Fibroblast of skin of abdomen (primary cell): ENCODE measurements at places on chromosomes 1 and 21.

DNA sequence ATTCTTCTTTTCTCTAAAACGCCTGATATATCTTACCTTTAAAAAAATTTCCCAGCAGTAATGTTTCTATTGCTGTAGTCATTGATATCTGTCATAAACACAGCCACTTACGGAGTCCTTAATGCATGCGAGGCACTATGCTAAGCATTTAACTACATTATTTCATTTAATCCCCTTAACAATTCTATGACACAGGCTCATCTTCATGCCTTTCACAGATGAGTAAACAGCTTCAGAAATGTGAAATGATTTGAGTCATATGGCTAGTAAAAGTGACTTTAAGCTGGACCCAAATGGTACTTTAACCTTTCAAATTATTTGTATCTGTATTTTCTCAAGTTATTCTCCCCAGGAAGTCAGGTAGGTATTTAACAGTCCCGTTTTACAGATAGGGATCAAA, 125.1 kb upstream of the FGGY start:
- no peak for DNase-seq

GRCh38 chr21:44495611-44496563, 40.6 kb downstream of the LRRC3 start:
- no peak for DNase-seq

DNA sequence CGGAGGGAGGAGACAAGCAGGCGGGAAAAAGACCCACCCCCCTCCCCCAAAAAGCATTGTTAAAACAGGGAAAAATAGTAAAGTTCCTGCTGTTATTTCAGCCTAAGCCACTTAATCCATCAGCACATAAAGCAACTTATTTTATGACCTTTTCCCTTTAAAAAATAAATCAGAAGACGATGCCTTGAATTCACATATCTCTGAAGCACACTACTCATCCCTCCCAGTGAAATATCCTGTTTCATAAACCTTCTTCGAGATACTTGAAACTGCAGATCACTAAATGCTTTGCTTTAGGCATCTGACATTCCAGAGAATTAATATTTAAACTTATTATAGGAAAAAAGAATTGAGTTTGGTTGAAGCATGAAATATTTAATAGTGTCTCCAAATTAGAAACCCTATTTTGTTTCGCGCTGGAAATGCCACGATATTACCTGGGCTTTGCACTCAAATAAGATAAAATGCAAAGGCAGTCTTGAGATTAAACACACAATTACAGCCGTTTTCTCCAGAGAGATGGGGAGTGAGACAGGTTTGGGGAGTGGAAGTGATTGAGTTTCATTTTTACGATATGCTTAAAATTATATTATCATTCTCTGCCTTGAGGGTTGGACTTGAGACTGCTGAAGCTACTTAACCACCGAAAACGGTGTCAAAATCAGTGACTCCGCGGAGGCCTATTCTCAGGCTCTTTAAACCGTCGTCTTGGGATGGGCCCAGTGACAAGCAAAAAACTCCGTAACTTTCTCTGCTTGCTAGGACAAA, 9.3 kb downstream of the GLIS1 start:
- DNase-seq: peak; percentile 75

DNA sequence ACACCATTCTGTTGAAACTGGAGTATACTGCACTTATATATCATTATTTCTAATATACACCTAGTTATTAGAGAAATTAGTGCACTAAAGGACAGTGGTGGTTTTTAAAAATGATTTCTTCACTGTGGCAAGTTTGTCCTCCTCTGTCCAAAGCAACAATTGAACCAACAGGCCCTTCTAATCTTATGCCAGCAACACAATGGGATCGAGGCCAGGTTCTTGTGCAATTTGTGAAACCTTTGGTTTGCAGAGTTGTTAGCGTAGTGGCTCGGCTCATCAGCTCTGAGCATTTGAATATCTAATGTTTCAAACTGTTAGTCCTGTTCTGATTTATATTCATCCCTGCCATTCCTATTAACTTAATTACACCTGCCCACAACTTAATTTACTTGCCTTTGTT, 9.9 kb upstream of the LRRC39 start:
- DNase-seq: no peak

GRCh38 chr1:115807723-115808122, 33.2 kb downstream of the NHLH2 start:
- peak; percentile 76 for DNase-seq

- no peak for DNase-seq
Measured at GRCh38 chr1:24209097-24209496, 22.0 kb upstream of the IFNLR1 start.

DNA sequence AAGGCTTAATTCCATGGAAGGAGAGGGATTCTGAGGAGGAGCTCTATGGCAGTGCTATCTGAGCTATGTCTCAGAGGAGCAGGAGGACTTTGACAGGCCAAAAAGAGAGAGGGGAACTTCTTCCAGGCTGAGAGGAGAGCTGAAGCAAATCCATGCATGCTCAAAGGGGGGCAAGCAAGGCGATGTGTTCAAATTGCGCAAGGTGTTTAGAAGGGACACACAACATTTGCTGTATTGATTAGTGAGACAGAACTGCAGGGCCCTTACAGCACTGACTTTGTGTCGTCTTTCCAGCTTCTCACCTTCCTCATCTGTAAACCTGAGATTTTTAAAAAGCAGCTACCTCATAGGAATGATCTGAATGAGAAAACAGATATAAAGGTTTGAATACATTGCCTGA, 145.3 kb downstream of the DAB1 start:
- DNase-seq: no peak

DNA sequence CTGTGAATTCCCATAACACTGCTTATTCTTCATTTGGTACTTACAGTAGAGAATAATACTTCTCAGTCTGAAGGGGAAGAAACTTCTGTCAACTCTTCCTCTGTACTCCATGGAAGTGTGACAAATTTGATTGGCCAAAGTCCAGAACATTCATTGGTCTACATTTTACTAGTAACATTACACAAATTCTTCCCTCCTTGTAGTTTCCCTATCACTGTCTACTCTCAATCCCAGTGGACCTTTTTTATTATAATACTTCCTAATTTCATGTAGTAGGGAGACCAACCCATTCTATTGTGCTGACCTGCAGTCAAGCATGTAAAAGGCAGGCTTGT, 74.7 kb downstream of the ALG6 start:
- peak; percentile 26 for DNase-seq

GRCh38 chr1:54367613-54368012, 38.6 kb downstream of the SSBP3 start:
- DNase-seq: peak; percentile 14

DNA sequence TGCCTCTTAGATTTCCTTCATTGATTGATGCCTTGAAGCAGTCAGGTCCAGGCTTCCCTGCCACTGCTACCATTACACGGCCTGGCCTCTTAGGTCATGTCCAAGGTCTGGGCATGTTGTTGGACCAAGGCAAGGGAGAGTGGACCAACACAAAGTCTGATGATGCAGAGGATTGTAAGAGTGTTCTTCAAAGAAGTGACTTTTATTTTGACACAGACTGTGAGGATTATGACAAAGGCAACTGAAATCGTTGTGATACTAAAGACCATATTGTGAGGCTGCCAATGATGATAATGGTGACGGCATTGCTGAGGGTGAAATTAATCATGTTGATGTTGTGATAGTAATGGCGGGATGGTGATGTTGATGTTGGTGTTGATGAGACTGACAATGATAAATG, 149.5 kb downstream of the GRIK3 start:
- no peak for DNase-seq

DNA sequence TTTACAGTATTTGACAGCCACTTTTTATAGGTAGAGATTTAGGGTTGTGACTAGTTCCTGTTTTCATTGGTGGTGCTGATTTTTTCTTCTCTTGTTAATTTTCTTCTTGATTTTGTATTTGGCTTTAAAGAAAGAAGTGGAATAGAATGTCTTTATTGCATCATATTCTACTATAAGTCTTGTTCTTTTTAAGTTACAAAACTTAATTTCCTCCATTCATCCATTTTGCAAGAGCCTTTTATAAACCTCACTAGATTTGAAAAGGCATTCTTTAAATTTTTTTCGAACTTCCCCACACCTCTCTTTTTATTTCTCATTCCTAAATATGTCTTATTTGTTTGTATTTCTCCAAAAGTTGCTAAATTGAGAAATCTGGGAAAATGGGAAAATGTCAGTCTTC, 1368.6 kb upstream of the ADGRL4 start:
- peak; percentile 1 for DNase-seq

DNA sequence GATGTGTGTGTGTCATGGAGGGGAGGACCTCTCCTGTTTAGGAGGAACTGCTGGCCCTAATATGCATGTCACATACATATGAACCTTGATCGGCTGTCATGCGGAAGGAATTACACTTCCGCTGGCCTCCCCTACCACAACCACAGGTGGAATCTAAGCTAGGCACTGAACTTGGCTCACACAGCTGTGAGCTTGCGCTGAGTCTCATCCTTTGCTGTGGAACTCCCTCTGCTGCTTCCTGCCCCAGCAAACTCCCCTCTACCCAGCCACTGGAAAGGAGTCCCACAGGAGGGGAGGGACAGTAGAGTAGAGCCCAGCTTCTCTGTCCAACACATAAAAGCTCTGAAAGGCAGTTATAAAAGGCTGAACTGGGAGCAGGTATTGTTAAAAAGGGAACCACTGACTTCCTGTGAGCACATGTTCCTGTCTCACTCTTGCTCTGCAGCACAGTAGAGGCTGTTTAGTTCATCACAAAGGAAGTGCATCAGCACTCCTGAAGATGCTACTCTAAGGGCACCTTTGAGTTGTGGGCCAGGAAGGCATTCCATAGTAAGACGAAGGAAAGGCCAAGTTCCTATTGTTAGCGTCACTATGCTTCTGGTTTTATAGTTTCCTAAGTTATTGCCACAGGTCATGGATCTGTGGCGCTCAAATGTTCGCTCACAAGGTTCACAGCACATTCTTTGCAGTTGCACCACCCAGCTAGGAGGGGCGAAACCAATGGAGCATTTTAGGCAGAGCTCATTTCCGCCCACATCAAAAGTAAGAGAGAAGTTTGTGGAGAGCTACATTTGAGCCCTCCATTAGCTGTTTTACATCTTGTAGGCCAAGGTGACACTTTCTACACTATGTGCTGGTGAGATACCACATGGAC, 17.7 kb upstream of the PTPRC start:
- no peak for DNase-seq

GRCh38 chr1:54922921-54923421, 36.0 kb upstream of the DHCR24 start:
- DNase-seq: peak; percentile 17

GRCh38 chr1:151237678-151238466, 16.7 kb upstream of the PSMD4 start:
- no peak for DNase-seq

- DNase-seq: no peak
Measured at GRCh38 chr1:25569597-25570396, 26.4 kb downstream of the LDLRAP1 start.

DNA sequence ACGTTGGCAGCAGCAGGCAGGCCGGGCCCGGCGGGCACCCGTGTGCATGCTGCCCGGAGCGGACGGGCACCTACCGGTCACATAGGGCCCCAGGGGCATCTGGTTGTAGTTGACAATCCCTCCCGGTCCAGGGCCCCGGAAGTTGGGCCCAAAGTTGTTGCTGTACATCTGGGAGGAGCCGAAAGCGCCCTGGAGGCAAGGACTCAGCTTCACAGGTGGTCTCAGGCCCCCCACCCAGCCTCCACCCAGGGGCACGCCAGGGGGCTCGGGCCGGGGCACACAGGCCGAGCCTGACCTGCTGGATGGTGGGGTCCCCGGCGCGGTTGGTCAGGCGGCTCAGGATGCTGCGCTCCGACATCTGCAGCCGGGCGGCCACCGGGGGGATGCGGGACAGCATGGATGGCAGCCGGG, 60.6 kb downstream of the KCNAB2 start:
- no peak for DNase-seq

DNA sequence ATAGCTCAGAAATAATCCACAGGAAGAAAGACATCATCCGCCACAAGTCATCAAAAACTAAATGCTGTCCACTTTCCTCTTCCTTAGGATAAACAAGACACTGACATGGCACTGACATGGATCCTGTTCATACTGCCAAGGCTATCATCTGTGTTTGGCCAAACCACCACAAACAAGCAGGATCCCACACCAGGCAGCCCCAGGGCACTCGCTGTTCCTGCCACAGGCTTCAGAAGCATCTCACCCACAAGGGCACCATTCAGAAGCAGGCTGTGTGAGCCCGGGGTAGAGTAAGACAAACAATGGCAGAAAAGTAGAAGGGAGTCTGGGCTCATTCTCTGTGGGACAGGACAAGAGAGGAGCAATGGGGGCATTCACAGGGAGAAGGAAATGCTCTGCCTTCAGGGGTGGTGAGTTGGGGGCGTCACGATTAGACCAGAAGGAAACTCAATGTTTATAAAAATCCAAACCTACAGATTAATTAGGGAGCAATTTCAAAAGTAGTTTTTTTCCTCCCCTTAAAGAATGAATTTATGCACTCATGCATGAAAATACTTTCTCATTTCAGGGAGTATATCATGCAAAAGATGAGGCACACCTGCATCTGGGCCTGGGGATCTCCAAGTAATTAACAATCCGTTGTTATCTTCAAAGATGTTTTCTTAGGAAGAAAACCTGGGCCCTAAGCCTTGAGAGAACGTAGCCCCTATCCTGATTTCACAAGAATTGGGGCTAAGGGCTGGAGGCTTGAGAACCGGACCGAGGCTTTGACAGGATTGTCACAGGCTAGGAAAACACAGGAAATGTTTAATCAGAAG, 43.3 kb upstream of the ATP1A1 start:
- DNase-seq: no peak

- DNase-seq: no peak
Measured at GRCh38 chr1:32020339-32020738, 6.7 kb downstream of the KHDRBS1 start.

DNA sequence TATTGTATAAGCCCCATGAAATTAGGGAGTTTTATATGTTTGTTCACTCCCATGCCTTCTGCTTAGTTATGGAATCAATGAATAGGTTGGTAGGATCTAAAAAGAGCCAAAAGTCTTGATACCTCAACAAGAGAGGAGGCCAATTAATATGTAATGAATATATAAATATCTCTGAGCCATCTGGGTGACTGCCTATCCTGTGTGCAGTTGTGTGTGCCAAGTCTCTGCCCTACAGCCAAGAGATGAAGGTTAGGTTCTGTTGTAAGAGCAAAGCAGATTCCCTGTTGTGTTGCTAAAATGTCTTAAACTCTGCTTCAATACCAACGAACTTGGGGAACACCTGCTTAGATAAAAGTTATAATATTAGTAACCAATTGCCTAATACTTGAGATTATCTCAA, 61.8 kb upstream of the GORAB start:
- DNase-seq: no peak

DNA sequence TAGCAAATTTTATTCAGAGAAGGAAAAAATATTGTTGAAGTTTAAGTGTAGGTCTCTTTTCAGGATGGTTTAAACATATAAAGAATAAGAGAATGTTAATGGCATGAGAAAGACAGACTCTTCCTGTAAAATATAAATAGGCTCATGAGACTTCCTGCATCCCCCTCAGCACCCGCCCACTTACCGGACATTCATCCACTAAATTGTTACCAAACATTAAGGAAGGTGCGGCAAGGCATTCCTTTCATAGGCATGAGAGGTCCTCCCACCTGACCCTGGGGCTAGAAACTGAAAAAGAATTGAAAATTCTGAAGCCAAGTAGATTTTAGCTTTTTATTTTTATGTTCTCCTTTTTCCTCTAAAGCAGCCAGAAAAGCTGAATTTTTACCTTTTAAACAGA, 10.6 kb upstream of the USP1 start:
- DNase-seq: no peak
